ENCODE measurements at places on chromosomes 13 and 19.

GRCh38 chr13:24746618-24747247 lies 17.2 kb upstream of the RNF17 start:
- DNase-seq: no peak

DNA sequence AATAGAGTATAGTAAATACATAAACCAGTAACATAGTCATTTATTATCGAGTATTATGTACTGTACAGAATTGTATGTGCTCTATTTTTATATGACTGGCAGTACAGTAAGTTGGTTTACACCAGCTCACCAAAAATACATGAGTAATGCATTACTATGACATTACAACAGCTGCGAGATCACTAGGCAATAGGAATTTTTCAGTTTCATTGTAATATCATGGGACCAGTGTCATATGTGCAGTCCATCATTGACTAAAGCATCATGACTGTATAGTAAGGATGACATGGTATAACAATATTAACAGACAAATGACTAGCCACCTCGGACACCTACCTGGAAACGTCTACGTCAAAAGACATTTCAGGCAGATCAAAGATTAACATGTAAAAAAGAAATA lies 33.6 kb downstream of the ATP7B start:
- DNase-seq: no peak

DNA sequence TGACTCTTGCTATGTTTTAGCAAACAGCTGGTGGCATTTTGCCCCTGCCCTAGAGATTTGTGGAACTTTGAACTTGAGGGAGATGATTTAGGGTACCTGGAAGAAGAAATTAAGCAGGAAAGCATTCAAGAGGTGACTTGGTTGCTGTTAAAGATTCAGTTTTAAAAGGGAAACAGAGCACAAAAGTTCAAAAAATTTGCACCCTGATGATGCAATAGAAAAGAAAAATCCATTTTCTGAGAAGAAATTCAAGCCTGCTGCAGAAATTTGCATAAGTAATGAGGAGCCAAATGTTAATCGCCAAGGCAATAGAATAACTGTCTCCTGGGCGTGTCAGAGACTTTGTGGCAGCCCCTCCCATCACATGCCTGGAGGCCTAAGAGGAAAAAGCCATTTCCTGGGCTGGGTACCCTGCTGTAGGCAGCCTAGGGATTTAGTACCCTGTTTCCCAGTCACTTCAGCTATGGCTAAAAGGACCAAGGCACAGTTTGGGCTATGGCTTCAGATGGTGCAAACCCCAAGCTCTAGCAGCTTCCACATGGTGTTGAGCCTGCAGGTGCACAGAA lies 958.5 kb upstream of the MIR17HG start:
- no peak for DNase-seq

GRCh38 chr13:55554741-55555140 lies 1586.0 kb upstream of the PRR20A start:
- DNase-seq: no peak

GRCh38 chr13:33100886-33101285 lies 84.7 kb downstream of the KL start:
- no peak for DNase-seq

DNA sequence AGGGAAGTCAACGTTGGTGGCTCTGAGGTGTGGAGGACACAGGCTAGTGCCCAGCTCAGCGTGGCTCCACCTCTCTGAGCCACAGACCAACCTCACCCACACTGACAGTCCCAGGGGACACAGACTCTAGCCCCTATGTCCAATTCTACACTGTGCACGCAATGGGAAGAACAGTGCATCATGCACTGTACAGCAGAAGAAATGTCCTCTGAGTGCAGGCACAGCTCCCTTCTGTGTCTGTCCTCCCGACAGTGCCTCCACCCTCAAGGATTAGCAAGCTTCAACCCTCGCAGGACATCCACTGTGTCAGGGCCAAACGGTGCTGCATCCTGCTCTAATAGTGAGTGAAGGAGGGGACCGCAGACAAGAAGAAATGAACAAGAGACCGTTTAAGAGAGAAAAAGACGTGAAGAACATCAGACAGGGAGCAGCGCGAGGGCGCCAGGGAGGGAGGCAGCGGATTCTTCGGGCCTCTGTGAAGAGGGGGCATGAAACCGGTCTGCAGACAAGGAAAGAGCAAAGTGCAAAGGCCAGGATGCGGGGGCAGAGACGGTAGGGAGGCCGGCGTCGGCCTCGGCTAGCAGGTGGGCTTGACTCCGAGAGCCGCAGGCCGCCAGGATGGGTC lies 681 bp downstream of the ZNF837 start:
- no peak for DNase-seq

DNA sequence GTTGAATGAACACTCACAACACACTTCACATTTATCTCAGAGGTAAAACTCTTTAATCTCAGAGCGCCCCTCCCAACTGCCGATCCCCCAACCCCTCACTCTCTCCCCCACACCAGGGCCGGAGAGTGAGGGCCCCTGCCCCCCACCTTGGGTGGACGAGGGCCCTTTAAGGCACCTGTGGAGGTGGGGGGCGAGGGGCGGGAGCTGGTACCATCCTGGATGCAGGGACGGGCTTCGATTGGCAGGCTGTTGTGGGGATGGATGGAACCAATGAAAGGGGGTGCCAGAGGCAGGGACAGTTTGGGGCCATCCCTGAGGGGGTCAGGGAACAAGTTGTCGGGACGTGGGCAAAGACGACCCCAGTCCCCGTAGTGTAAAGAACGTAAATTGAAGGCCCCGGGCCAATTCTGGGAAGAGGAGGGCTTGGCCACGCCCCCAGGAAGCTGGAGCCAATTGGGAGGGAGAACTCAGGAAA lies 1.7 kb upstream of the PNKP start:
- no peak for DNase-seq

DNA sequence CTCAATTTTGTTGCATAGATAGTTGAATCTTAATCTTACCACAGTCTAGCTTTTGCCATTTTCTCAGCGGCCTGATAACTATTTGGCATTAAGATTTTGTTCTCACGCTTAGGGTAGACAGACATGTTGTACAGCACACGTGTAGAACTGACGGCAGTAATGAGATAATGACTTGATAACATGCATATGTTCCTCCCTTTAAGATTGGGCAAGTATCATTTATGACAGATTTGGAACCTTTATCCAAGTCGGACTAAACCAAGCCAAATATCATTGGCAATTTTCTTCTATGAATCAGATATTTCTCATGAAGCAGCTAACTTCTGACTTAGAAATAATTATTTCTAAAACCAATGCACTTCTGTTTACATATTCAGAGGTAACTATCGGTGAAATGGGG lies 205.5 kb downstream of the NDFIP2 start:
- DNase-seq: no peak

DNA sequence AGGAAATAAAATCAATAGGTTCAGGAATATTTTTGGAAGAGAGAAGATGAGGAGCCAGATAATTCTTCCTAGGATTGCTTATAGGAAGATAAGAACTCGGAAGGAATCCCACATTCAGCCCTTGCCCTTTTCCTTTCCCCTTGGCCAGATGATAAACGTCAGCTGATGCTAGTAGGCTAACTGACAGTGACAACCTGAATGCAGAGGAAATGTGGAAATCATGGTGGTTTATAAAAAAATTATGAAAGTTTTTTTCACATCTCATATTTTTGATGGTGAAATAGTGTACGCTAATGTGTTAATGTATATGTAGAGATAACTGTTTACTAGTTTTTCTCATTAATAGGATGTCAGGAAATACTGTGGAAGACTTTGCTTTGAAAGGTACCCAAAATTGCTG lies 56.9 kb downstream of the EDNRB start:
- no peak for DNase-seq

DNA sequence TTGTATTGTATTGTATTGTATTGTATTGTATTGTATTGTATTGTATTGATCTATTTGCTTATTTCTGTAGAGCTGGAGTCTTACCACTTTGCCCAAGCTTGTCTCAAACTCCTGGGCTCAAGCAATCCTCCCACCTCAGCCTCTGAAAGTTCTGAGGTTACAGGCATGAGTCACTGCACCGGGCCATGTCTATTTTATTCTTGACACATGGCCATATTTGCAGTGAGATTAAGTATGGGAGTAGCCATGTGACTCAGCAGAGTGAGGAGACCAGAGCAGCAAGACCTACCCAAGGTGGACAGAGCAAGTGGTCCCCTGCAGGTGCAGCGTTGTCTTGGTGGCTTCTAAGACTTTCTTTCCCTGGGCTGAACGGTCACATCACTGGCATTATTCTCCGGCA lies 49.1 kb upstream of the UBAC2 start:
- DNase-seq: no peak

- no peak for DNase-seq
These were observed 12.3 kb downstream of the FGF9 start for GRCh38 chr13:21683034-21683733.

GRCh38 chr19:15828121-15828610 lies 12.7 kb upstream of the OR10H1 start:
- no peak for DNase-seq

DNA sequence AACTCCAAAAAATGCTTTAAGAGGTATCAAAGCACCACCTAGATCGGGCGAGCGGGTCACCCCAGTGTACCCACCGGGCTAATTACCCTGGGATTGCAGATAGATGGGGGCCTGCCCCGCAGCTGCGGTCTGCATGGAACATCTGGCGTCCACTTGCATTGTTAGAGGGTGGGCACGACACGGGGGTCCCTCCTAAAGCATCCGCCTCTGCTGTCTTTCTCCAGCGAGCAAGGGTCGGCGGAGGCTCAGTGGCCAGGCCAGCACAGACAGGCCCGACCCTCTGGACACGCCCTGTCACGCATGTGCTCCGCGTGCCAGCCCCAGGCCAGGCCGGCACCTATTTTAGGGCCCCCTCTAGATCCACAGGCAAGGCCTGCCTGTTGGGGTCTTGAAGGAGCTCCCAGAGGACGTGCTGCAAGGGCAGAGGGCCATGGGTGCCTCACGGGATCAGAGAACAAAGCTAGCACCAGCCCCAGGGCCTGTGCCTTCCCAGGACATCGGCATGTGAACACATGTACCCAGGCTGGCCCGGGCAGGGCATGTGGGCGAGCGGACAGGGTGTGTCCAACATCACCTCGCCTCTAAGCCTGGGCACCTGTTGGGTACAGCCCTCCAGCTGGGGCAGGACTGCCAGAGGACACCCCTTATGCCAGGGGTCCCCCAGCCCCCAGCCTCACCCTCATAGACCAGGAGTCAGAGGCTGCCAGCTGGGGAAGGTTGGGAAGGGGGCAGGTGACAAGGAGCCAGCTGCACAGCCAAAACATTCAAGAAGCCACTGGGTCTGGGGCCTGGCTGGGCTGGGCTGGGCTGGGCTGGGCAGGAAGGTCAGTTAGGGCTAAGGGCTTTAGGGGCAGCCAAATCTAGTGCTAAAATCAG lies 35.6 kb upstream of the NANOS3 start:
- DNase-seq: no peak

- DNase-seq: no peak
These were observed 14.4 kb downstream of the ATP4B start for GRCh38 chr13:113643593-113643992.

DNA sequence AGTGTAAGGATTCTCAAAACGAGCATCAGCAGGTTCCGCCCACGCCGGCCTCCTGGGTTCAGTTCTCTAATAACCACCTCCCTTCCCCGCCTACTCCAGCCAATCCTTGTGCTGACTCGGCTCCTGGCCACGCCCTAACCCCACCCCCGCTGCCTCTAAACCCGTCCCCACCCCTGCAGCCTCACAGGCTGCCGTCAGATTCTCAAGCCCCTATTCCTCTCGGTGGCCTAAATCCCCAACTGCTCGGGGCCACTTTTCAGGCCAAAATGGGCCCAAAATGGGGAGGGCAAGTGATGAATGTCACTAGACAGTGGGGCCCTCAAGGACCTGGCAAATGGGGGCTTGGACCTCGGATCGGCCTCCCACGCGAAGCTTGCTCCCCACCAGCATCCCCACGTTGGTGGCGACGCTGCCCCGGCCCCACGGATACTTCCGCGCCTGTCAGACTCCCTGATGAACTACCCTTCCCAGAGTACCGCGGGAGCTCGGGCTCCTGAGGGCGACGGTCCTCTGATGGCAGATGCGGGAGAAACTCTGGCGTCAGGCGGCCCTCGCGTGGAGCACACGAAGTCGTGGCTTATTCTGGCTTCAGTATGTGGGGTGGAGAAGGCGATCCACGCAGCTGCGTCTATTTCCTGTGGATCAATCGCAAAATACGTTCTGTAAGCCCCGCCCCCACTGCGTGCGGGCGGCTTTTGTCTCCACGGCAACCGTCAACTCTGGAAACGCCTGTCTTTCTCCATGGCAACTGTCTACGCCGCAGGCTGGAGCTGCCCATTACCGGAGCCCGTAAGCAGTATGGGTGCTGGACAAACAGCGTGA lies 24.8 kb downstream of the ZNF473 start:
- DNase-seq: peak; percentile 76

Measured in T-cell (primary cell).